ENCODE measurements at places on chromosomes 3 and 15. TPM values are rescaled to one million over a fixed set of nuclear protein-coding genes. Genes with fewer than 3 reads are reported as not detected.

DNA sequence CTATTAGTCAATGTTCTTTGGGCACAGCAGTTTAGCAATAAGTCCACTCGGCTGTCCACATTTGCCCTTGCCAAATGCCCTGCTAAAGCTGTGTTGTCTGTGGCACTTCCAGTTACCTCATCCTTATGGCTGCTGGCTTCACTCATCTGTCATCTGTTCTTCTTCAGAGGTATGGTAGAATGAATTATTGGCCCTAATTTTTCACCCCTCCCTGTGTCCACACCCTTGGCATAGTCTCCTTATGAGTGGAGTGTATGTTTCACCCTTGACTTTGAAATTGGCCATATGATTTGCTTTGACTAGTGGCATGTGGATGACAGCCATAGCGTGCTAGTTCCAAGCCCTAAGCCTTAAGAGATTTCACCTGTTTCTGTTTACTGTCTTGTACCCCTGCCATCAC lies 72.1 kb upstream of the EPHB1 start:
- H3K4me1 ChIP-seq, result no peaks in the 10 kb centered on the region
- H3K4me3 ChIP-seq, result no peak overlapping the region
- DNase-seq, result no peak
- H3K27me3 ChIP-seq, result 0 out of 2 replicates have a peak, but pooled peaks cover 2% of the 10 kb centered on the region

Gene SLC27A2
- total RNA-seq, result 0.18 TPM

Gene MYL3
- not detected for total RNA-seq

DNA sequence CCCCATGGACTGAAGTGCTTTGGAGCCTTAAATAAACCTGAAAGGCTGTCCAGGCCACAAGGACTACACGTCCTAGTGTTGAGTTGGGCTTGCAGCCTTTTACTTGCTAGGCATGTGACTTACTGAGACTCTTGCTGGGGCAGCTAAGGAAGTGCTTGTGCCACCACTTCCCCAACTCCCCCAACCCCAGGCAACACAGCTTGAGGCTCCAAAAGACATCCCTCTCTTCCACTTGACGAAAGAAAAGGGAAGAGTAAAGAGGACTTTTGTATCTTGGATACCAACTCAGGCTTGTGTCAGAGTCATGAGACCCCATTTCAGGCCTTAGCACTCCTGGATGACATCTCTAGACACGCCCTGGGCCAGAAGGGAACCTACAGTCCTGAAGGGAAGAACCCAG lies 109.8 kb downstream of the XRN1 start:
- H3K36me3 ChIP-seq, result no peaks in the 10 kb centered on the region
- no peak overlapping the region for H3K4me3 ChIP-seq
- no peaks in the 10 kb centered on the region for H3K4me1 ChIP-seq
- H3K27me3 ChIP-seq, result no peaks in the 10 kb centered on the region
- no peak overlapping the region for H3K27ac ChIP-seq
- DNase-seq, result no peak

GRCh38 chr3:112304611-112305010 lies 10.6 kb upstream of the SLC9C1 start:
- H3K36me3 ChIP-seq, result no peaks in the 10 kb centered on the region
- no peak overlapping the region for H3K4me3 ChIP-seq
- H3K27ac ChIP-seq, result no peak overlapping the region
- DNase-seq, result no peak

Gene HPS3
- total RNA-seq, result 68.0 TPM

DNA sequence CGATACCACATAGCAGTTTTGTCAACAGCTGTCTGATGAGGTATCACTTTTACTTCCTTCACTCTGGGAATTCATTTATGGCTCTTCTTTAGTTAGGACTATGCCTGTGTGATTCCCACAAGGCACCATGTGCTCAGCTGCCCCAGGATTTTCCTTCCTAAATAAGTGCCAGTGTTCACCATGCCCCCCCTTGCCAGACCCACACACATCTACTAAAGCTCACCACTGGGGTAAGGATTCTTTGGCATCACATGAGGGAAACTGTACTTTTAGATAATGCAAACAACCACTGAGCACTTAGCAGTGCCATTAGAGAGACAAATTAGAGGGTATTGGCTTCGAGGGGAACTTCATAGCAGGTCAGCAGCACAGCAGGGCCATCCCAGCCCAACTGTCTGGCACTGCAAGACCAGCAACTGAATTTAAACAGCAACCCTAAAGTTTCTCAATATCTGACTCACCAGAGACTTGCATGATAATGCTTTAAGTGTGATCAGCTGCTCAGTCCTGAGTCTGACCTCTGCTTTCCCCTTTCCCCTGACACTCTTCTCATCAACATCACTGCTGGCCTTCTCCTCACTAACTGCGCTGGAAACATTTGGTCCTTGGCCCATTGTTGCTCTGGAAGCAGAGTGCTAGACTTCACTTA lies 114.3 kb downstream of the STAC start:
- no peak overlapping the region for H3K4me3 ChIP-seq
- H3K36me3 ChIP-seq, result no peaks in the 10 kb centered on the region
- DNase-seq, result no peak
- H3K4me1 ChIP-seq, result no peaks in the 10 kb centered on the region

- no peaks in the 10 kb centered on the region for H3K27me3 ChIP-seq
- no peak overlapping the region for H3K4me3 ChIP-seq
- no peaks in the 10 kb centered on the region for H3K4me1 ChIP-seq
- H3K36me3 ChIP-seq, result peaks cover 7% of the 10 kb centered on the region
- no peak overlapping the region for H3K27ac ChIP-seq
These were observed 53.5 kb downstream of the PFN2 start for GRCh38 chr3:149917124-149917667.

GRCh38 chr3:48273594-48274211 lies 32.8 kb downstream of the ZNF589 start:
- peak; percentile 32 for DNase-seq
- no peak overlapping the region for H3K4me3 ChIP-seq
- H3K27ac ChIP-seq, result no peak overlapping the region
- no peaks in the 10 kb centered on the region for H3K27me3 ChIP-seq

Gene GRK7
- total RNA-seq, result 0.10 TPM
